ENCODE measurements at places on chromosomes 2 and 18.

GRCh38 chr2:152078662-152079061 lies 20.2 kb downstream of the CACNB4 start:
- no peak for DNase-seq

- DNase-seq = no peak
Observed at GRCh38 chr18:9022397-9023155, 79.9 kb upstream of the NDUFV2 start.

DNA sequence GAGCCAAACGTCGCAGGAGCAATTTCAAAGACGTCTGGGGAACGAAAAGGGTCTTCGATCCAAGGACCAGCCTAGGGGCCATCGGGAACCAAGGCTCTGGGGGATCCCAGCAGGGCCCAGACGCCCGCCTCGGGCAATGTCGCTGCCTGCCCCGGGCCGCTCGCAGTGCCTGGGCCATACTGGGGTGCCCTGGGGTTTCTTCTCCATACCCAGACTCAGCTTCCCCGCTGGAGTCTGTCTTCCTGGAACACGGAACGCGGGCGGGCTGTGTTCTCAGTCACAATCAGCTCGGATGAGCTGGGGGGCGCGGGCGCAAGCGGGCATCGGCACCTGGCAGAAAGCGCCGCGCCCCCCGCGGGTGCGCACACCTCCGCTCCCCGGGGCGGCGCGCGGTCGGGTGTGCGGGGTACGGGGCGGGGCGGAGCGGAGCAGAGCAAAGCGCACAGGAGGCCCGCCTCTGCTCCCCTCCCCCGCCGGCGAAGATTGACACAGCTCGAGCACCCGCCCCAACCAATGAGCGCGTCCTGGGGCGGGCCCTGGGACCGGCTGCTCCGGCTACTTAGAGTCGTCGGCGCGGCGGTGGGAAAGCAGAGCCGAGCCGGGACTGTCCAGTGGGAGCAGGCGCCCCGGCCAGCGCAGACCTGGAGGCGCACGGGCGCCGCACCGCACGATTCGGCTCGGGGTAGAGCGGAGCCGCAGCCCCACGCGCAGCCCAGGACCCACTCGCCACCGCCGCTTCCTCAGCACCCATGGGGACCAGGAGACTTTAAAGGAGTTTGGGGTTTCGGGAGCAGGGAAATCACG lies at the start of gene LRATD1:
TSS of gene LRATD1 (plus strand) at position 585 of the 804 bp plus-strand sequence. CDS start 1,263 bp downstream, outside the sequence.
- DNase-seq = no peak

GRCh38 chr2:232927032-232927792 lies 57.1 kb downstream of the SNORC start:
- DNase-seq = no peak

DNA sequence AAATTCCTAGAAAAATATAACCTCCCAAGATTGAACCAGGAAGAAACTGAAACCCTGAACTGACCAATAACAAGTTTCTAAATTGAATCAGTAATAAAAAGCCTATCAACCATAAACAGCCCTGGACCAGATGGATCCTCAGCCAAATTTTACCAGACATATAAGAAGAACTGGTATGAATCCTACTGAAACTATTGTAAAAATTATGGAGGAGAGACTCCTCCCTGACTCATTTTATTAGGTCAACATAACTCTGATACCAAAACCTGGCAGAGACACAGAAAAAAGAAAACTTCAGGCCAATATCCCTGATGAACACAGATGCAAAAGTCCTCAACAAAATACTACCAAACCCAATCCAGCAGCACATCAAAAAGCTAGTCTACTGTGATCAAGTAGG lies 11.3 kb downstream of the NT5C1B start:
- DNase-seq = no peak

- DNase-seq = no peak
Observed at GRCh38 chr2:177391822-177392372, 676 bp upstream of the AGPS start.

DNA sequence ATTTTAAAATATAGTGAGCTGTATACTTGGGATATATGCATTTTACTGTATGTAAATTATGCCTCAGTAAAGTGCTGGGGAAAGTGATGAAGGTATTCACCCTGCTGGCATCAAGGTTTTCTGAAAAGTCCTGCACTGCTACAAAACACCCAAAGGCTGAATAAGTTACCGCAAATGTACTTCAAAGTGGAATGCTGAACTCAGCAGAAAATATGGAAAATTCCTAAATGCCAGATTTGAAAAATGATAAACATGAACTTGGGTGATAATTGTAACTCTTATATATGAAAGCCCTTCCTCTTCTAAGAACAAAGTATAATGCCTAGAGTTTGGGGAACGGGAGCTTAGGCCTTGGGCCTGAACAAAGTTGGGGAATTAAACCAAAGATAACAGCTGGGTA lies 133.0 kb downstream of the GALNT1 start:
- DNase-seq = no peak

- DNase-seq = no peak
Observed at GRCh38 chr18:32422201-32422600, 48.5 kb downstream of the GAREM1 start.

- DNase-seq = no peak
Observed at GRCh38 chr18:61870151-61870550, 22.7 kb downstream of the RNF152 start.

GRCh38 chr18:70371908-70372307 lies 83.1 kb downstream of the SOCS6 start:
- DNase-seq = no peak

DNA sequence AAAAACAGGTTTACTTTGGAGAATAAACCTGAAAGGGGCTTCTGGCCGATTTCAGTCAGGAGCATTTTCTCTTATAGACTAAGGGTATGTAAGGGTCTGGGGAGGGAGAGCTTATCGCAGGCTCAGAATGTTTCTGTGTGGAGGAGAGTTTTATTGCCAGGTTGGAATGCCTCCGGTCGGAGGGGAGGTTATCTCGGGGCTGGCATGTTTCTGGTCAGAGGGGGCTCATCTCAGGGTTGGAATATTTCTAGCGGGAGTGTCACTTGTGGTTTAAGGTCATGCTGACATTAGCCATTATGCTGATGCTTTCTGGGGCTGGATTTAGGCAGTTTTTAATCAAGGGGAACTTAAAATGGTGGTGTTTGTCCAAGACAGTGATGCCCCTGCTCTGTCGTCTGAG lies 333.6 kb downstream of the METTL4 start:
- no peak for DNase-seq

GRCh38 chr2:137173463-137173862 lies 408.1 kb downstream of the THSD7B start:
- no peak for DNase-seq

GRCh38 chr2:219249203-219249980 lies 3.7 kb upstream of the TUBA4B start:
- DNase-seq = no peak

- no peak for DNase-seq
Observed at GRCh38 chr2:32746669-32747068, 118.8 kb downstream of the TTC27 start.

DNA sequence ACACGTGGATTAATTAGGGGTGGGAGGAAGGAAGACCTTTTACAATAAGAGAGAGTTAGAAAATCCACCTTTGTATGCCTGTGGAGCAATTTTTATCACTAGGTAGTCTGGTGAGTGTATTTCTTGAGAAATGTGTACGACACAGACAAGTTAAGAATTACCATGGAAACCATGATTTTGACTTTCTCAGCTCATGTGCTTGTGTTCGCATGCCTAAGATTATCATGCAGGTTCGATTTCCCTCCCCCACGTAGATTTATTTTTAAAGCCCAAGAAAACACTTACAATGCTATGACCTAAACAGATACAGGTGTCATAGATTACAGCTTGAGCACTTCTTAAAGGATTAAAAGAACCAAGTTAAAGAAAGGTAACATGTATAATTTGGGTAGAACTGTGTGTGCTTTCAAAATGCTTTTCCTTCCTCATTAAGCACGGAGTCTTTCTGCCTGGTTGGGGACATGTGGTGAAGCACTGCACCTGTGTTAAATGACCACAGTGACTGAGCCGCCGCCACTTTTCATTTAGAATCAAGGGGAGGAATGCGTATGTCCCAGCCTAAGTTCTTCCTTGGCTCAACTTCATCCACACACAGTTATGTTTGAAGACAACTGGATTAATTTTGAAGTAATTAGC lies 16.6 kb downstream of the SERTAD2 start:
- no peak for DNase-seq

- DNase-seq = no peak
Observed at GRCh38 chr2:20516646-20517341, 69.9 kb downstream of the RHOB start.

GRCh38 chr2:81436256-81436655 lies 1131.7 kb upstream of the LRRTM1 start:
- no peak for DNase-seq

DNA sequence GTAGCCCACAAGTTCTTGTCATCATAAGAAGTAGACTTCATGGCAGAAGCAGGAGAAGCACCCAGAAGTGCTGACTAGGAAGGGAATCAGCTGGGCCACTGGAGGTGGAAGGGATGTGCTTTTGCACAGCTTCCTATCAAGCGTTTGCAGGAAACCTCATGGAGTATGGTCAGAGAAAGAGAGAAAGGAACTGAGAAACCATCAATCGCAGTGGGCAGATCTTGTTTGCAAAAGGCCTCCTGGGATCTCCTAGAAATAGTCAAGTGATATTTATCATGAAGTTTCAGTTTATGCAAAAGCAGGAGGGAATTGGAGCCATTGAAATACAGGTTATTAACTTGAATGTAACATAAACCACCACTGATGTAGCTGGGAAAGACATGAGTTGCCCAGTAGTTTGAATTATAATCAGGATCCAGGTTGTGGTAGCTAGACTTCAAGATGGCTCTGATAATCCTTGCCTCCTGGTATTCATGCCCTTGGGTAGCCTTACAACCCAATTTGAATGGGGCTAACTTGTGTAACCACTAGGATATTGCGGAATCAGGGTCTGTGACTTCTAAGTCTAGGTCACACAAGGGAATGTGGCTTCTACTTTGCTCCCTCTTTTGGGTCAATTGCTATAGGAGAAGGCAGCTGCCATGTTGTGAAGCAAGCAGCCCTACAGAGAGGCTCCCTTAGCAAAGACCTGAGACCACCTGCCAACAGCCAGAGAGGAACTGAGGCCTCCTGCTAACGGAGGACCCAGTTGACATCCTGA lies 69.8 kb upstream of the TCF4 start:
- DNase-seq = no peak

DNA sequence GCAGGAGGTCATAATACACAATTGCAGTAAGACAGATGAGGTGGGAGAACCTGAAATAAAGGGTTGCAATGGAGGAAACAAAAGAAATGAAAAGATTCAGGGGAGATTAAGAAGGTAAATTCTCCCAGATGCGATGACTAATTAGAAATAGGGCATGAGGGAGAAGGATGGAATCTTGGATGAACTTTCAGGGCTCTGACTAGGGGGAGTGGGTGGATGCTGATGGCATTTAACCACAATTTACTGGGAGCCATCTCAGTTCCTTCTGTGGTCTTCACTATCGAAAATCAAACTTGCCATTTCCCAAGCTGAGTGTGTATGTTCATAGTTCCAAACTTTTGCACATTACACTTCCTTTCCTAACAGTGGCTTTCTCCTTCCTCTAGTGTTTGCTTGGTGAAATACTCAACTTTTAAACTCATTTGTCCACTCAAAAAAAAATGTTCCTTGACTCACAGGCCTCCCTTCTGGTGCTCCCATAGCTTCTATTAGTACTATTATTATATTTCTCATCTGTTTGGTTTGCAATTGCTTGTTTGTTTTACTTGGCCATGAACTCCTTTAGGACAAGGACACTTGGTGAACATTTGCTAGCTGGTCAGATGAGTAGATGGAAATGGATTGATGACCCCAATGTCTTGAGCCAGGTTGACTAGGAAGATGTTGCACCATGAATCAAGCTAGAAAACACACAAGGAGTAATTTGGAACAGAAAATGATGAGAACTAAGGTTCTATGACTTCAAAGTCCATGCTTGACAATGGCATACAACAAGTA lies 178.5 kb downstream of the DIS3L2 start:
- no peak for DNase-seq

DNA sequence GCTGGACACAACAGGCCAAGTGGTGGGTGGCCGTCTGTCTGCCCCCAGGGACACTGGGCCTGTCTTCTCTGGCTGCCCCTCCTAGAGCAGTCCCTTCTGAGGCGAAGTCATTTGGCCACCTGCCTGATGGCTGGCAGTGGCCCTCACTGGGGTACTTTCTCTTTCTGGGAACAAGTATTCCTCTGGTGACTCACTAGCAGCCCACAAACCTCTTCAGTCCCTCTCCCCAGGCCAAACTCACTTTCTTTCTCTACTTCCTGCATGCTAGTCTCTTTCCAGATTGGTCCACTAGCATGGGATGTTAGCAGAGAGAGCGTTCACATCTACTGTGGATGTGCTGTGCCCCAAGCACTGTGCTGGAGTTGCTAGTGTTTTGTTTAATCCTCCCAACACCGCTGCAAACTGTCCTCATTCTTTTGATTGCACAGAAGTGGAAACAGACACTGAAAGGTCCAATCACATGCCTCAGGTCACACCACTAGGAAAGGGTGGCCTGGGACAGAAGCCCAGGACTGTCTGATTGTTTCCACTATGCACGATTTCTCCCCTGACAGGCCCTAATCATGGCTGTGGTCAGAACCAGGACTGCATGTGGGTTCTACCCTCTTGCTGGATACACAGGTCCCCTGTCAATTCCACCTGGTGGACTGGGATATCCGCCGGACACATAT lies 5.2 kb downstream of the DYSF start:
- no peak for DNase-seq
